ENCODE measurements at places on chromosomes 16 and 17. TPM values are rescaled to one million over a fixed set of nuclear protein-coding genes. Genes with fewer than 3 reads are reported as not detected.

The CES5A gene
- 0.26 TPM for total RNA-seq

GRCh38 chr17:78163881-78164747, 4.3 kb upstream of the SYNGR2 start:
- DNase-seq, result no peak

DNA sequence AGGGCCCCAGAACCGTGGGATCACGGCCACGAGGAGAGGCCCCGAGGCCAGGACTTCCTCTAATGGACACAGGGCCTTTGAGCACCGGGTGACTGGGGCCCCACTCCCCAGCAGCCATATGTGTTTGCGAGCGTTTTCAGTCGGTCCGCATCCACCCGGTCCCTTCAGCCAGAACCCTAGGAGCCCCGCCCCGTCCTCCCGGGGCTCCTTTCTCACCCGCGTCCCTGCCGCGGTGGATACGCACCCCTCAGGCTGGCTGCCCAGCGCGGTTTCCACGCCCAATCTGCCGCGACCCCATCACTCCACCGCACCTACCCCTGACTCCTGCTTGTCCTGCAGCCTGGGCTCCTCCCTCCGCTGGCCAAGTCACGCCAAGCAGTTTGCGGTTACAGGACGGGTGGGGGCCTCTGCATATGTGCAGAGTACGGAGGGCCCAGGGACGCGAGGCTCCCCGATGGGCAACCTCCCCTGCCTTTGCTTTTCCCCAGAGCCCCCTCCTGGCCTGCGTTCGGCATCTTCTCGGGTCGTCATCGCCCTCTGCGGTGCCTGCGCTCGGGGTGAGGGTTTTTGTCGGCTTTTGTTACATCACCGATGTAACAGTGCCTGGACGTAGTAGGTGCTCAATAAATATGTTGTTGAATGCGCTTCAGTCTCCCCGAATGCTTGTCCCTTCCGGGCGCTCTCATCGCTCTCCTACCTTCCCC, 1.0 kb upstream of the TTYH2 start:
- DNase-seq, result peak; percentile 41

- no peak for DNase-seq
Measured at GRCh38 chr17:74697515-74697914, 15.2 kb downstream of the CD300LF start.

GRCh38 chr16:78298986-78299385, 199.5 kb downstream of the WWOX start:
- DNase-seq, result no peak

DNA sequence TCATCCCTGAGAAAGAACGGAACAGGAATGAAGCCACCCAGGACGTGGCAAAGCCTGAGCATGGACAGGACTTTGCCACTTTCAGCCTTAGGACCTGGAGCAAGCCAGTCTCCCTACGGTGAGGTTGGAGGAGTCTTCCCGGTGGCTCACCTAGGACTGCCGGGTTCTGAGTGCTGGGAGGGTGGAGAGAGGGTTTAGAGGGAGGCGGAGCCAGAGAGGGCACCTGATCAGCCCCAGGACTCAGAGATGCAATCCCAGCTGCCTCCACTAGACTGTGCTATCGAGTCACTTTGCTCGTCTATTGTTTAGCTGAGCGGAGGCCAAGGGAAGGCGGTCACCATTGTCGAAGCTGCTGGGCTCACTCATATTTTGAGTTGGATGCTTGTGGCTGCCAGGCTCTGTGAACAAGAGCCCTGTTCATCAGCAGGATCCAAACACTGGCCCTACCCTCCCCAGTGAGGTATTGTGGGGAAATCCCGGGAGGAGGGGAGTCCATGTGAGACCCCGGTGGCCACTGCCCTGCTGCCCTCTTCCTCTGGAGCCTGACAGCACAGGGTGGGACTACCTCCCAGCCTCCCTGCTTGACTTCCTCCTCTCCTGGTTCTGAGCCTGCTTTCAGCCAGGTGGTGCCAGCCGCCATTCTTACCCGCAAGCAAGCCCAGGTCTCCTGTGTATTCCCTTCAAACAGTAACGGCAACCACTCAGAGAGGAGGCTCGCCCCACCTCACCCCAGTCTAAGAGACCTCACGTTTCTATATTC, 7.0 kb downstream of the KRT14 start:
- peak; percentile 71 for DNase-seq

DNA sequence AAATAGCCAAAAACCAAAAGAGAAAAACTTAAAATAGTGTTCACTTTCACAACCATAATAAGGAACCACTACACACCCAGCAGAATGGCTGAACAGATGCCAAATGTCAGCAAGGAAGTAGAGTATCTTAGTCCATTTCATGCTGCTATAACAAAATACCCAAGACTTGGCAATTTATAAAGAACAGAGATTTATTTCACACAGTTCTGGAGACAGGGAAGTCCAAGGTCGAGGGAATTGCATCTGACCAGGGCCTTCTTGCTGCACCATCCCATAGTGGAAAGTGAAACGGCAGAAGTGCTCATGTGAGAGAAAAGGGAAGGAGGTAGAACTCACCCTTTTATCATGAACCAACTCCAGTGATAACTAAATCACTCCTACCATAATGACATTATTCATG, 33.8 kb upstream of the CCL22 start:
- no peak for DNase-seq

- DNase-seq, result peak; percentile 41
Measured at GRCh38 chr17:10843811-10844210, 5.9 kb upstream of the PIRT start.

The P2RX5 gene
- total RNA-seq, result 7.7 TPM

- DNase-seq, result no peak
Measured at GRCh38 chr17:64573214-64573613, 66.4 kb downstream of the CEP95 start.

DNA sequence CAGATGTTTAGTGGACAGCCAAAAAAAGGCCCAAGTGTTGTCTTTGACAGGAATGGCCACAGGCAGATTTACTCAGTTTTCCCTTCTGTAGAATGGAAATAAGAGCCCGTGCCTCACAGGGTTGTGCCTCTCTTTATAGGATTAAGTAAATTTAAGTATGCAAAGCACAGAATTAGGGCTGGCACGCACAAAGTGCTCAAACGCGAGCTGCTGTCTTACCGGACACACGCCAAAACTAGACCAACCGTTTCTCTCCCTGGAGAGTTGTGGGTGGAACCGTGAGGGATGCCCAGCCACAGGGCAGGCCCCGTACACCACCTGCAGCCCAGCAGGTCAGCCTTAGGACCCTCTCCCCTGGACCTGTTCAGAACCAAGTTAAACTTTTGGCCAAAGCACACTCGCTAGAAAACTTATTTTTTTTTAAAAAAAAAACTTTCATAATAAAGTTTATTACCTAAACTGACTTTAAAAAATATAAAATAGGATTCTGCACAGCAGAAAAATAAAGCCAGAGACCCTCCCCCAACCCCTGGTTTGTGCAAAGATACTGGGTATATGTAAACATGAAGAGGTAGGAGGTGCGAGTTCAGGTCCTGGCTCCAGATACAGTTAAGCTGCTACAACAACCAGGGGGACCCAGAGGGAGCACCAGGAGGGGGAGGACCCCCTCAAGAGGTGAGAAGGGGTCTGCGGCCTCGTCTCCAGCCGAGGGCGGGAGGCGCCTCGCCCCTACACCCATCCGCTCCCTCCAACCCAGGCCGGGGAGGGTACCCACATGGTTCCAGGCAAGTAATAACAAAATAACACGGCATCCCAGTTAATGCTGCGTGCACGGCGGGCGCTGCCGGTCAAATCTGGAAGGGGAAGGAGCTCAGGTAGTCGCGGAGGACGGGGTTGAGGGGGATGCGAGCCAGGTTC, 1.8 kb downstream of the SOCS1 start:
- no peak for DNase-seq

DNA sequence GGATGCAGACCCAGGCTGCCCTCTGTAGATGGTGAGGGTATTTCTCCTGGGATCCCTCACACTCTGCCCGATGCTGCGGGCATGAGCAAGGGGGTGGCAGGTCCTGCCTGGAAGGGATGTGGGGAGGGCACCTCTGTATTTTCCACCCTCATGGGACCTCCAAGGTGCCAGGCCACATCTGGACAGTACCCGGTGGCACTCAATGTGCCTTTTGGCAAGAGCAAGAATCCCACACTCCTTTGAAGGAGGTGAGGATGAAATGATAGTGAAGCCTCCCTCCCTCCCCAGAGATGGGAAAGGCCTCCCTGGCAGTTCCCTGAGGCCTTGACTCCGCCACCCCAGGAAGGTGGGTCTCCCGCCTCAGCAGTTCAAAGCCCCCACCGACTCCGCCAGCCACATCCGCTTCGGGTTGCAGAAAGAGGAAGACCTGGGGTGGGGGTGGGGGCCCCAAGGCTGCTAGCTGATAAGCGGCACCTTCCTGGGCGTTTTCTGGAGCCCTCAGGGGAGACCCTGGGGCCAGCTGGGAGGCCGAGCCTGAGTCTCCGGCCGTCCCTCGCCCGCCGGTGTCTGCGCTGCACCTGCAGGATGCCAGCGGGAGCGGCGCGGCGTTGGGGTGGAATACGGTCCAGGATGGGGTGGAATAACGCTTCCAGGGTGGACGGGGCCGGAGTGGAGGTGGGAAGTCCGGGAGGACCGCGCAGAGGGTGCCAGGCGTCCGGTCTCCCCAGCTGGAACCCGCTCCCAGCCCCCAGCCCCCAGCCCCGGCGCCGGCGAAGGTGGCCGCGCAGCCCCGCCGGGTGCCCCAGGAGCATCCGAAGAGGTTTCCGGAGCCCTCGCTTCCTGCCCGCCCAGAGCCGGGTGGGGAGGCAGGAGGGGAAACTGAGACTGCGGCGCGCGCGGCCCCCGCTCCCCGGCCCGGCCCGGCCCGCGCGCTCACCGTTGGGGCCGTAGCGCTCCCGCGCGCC, 718 bp downstream of the ATP2A3 start:
- no peak for DNase-seq

- DNase-seq, result no peak
Measured at GRCh38 chr17:47660064-47660492, 10.4 kb downstream of the KPNB1 start.

DNA sequence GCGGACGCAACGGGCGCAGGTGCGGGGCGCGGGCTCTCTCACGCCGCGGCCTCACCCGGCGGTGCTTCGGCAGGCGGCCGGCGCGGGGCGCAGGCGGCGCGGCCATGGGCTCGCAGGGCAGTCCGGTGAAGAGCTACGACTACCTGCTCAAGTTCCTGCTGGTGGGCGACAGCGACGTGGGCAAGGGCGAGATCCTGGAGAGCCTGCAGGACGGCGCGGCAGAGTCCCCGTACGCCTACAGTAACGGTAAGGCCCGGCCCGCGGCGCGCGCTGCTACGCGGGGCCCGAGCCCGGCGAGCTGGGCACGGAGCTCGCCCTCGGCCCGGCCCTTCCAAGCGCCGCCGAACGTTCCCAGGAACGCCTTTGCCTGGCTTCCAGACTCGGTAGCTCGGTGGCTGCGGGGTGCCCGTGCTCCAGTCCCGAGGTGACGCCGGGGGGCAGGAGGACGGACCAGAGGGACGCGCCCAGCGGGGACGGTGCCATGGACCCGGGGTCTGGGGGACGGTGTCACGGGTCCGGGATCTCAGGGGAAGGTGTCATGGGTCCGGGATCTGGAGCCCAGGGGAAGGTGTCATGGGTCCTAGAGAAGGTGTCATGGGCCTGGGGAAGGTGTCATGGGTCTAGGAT, 435 bp downstream of the RAB40C start:
- no peak for DNase-seq

DNA sequence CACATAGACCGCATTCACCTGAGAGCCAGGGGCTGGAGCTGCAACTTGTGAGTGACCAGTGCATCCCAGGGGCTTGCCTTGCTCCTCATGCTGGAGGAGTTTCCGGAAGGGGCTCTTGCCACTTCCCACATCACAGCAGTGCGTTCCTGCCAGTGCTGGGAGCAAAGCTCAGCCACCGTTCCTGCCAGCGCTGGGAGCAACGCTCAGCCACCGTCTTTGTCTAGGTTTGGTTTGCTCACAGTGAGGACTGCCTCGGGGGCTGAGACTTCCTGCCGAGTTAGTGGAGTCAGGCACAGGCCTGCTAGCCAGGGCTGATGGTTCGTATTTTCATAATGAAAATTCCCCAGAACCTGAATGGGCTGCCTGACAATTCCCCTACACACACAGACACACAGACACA, 5.4 kb upstream of the CHRNE start:
- DNase-seq, result no peak

DNA sequence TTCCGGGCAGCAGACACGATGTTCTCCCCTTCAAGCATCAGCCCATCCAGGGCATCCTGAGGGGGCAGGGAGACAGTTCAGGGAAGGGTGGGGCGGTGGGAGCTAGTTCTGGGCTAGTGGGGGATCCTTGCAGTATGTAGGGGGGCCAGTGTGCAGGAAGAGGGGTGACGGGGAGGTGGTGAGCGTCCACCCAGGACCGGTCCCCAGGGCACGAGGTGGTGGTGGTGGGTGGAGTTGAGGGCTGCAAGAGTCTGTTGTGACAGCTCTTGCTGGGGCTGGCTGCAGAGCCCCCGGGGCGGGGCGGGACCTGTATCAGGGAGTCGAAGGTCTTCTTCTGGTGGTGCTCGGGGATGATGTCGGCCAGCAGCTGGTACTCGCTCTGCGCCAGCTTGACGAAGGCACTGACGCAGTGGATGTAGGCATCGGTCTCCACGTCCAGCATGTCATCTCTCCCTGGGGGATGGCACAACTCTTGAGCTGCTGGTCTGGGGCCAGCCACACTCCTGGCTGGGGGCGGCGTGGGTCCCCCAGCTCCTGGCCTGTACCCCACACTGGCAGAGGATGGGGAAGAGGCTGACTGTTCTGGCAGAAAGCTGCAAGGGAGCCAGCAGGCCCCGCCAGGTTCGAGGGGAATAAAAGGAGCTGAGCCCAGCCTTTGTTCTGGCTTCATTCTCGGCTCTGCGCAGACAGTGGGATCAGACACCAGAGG, 10.0 kb downstream of the ZACN start:
- no peak for DNase-seq

DNA sequence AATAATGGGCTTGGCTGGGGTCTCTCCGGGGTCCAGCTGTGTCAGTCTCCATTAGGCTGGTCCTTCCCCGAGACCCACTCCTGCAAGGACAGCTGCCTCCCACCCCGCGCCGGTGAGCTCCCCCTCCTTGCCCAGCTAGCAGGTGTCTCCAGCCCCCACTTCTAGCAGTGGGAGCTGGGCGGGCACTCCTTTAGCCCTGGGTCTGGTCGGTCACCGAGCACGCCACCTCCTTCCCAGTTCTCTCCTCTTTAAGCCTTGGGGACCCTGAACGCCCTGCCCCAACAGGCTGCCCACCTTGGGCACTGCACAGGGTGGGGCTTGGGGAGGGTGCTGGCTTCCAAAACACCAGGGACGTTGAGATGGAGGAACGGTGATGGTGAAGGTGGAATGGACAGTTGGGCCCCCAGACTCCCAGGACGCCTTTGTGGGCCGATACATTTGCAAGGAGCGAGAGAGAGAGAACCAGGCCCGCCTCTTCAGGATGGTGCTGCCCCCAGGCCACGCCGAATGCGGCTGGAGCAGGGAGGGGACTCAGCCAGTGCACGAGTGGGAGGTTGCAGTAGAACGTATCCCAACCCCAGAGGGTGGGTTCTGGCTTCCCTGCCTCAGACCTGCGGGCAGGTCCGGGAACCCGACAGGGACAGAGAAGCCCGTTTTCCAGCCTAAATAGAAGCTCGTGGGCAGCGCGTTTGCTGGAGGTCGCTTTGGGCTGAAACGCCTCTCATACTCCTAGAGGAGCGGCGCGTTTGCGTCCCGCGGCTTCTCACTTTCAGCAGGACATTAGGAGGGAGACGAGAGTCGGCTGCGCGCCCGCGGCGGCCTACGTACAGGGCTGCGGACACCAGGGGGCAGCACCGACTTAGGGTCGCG, 10.7 kb downstream of the TBX2 start:
- peak; percentile 81 for DNase-seq

- no peak for DNase-seq
Measured at GRCh38 chr17:58911741-58912343, 156.2 kb downstream of the PPM1E start.

All from left cardiac atrium (tissue), 4 donors.